Astrocyte (in vitro differentiated cells and primary cell): ENCODE measurements at places on chromosomes 7 and 10. TPM values are rescaled to one million over a fixed set of nuclear protein-coding genes. Genes with fewer than 3 reads are reported as not detected.
A peak's percentile ranks its signal among the peaks of the same experiment; 100 is the strongest.

ARHGAP21 gene
- total RNA-seq, result 91.5 and 107 TPM in 2 replicates

TRPV5 gene
- total RNA-seq, result not detected in 2 replicates

GBX1 gene
- total RNA-seq, result not detected in 2 replicates

VSTM2A gene
- 0.20 TPM in 1 of 2 replicates, not detected in the other for total RNA-seq

DNA sequence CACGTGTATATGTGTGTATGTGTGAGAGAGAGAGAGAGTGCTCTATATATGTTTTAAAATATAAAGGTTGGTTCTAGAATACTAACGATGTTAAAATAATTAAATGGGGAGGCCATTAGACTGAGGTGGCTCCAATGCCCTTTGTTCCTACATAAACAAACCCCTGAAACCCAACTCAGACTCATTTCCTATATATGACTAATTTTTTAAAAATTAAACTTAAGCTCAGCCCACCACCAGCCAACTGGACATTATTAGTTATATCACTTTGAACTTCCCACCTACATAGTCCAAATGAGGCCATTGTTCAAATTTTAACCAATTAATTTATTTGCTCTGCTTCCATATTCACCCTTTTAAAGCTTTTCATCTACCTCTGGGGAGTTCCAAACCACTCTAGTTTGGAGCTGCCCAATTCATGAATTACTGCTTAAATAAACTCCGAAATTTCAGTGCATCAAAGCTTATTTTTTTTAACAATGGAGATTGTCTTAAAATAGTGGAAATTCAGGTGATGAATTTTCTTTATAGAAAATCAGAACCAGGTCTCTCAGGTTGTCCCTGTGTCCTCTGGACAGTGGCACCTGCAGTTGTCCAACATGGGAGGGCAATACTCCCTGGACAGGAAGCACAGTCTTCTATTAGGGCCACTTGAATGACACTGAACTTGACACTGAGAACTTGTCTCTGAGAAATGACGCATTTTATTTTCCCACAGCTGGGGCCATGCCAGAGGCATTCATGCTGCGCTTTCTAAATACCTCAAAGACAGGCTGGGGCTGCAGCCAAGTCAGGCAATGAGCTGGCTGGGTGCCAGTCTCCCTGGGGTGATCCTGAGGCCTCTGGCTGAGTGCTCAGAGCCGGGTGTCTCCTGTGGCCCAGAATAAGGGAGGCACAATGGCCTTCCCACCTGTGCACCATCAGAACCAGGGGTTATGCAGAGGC, 109.5 kb upstream of the TMEM72 start:
- DNase-seq, result peak; percentile 99

- no peak for DNase-seq
These were observed 27.6 kb downstream of the ANKRD7 start for GRCh38 chr7:118252087-118252486.

- DNase-seq, result no peak
These were observed 177.4 kb downstream of the SFMBT2 start for GRCh38 chr10:7233259-7233991.

DNA sequence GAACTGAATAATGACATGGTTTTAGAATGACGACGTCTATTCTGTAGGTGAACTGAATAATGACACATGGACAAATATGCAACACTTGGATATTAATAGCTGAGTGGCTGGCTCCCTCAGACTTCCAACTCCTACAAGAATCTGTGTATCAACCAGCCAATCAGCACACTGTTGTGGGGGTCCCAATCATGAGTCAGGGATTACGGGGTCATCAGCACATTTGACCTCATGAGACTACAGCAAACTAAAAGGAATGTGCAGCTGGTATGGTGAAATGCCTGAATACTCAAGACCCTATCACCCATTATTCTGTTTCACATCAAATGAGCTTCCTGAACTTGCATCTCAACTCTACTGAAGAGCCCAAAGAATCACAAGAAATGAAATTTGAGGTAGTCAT, 192.5 kb downstream of the ANK3 start:
- DNase-seq, result no peak

GRCh38 chr10:127174866-127175265, 21.5 kb downstream of the INSYN2A start:
- DNase-seq, result no peak

GRCh38 chr7:3168869-3169268, 125.2 kb upstream of the CARD11 start:
- no peak for DNase-seq

DNA sequence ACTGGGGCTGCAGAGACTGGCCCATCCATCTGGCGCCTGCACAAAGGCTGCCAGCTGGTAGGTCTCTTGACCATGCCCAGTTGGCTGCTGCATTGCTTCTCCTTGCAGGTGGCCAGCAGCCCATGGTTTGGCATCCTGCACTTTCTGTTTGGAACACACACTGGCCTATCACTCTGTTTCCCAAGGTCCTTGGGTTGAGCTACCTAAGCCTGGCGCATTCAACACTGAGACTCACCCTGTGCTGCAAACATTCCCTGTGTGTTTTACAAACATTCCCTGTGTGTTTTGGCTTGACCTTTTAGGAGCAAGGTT, 55.5 kb downstream of the TACR2 start:
- DNase-seq, result no peak

GRCh38 chr10:20059084-20059835, 243.0 kb downstream of the PLXDC2 start:
- DNase-seq, result peak; percentile 68

GRCh38 chr7:33982425-33982786, 77.1 kb downstream of the BMPER start:
- DNase-seq, result peak; percentile 63

GRCh38 chr7:128201067-128201689, 39.9 kb upstream of the LEP start:
- DNase-seq, result no peak

DNA sequence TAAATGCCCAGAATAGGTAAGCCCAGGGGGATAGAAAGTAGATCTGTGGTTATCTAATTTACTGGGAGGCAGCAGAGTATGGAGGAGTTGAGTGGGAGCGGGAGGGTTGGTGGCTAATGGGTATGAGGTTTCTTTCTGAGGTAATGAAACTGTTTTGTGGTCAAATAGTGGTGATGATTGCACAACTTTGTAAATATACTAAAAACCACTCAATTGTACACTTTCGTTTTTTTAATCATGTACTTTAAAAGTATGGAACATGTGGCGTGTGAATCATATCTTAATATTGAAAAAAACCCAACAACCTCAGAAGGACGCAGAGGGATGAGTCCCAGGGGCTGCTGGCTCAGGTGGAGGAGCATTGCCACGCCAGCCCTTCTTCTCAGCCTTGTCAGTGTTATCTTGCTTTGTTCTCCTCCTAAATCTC, 118.1 kb downstream of the WDR11 start:
- peak; percentile 16 for DNase-seq

DNA sequence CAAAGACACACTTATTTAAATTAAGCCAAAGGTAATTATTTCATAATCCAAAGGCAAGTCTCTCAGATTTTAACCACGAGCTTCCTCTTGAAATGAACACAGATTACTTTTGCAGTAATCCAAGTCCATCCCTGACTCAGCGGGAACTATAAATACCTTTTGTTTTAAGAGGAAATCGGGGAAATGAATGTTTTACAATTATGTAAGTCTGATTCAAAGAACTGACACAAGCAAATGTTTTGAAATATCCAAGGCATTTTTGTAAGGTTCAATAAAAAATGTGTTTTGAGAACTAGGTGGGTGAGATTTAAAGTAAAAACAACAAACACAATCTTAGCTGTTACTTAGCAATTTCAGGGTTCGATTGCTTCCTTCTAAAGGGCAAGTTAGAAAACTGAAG, 179.8 kb upstream of the ASAH2 start:
- DNase-seq, result peak; percentile 68

GRCh38 chr10:69795242-69795934, 6.3 kb upstream of the COL13A1 start:
- no peak for DNase-seq

DNA sequence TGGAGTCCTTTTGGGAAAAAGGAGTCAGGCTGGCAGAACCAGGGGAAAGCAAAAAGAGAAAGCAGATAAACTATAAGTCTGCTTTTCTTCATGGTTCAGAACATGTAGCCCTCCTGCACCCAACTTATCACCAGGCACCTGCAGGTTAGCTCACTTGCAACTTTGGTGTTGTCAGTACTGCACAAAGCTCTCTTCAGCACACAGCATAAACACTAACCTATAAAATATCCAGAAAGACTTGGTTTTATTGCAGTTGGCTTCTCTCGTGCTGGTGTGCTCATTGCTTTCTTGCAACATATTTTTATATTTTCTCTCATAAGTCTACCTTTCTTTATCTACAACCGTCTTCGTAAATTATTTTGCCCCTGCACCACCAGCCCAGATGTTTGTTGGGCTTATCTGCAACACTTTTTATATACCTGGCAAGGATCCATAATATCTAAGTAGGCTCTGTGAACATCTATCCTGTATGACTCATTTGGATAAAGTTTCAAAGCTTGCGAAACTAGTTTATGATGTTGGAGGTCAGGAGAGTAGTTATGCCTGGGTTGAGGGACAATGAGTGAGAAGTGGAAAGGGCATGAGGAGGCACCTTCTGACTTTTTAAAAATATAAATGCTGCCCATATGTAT, 164.6 kb downstream of the ANKRD30A start:
- DNase-seq, result no peak

- DNase-seq, result no peak
These were observed 209.1 kb downstream of the PRPF18 start for GRCh38 chr10:13795653-13796555.

DNA sequence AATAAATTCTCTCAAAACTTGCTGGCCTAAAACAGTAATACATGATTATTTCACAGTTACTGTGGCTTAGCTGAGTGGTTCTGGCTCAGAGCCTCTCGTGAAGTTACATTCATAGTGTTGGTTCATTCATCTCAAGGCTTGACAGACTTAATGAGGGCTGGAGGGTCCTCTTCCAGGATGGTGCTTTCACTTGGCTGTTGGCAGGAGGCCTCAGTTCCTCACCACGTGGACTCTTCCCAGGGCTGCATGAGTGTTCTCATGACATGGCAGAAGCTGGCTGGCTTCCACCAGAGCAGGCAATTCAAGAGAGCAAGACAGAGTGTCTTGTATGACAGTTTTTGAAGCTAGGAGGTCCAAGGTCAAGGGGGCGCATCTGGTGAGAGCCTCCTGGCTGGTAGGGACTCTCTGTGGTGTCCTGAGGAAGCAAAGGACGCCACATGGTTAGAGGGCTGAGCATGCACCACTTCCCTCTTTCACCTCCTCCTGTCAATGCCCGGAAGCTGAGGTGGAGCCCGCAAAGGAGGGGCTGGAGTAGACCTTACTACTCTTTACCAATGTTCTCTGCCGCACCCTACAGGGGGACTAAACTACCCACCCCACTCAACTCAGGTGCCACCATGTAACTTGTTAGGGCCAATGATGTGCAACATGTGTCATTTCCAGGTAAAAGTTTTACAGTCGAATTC, 58.2 kb upstream of the YAE1 start:
- peak; percentile 57 for DNase-seq

DNA sequence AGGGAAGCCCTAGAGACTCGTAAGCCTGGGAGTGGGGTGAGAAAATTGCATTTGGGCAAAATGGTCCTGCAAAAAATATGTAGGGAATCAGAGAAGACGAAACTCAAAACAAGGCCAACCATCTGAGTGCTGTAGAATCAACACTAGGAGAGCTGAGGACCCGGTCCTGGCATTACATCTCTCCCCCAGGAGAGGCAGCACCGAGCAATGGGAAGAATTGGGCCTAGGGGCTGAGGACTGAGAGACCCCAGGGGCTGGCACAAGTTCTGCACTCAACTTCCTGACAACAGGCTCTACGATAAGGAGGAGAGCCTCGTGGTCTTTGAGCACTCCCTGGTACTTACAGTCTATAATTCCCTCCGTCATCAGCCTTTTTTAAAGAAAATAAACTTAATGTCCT, 47.6 kb downstream of the BPGM start:
- DNase-seq, result no peak

GRCh38 chr7:150507947-150508602, 6.6 kb upstream of the GIMAP7 start:
- no peak for DNase-seq

DNA sequence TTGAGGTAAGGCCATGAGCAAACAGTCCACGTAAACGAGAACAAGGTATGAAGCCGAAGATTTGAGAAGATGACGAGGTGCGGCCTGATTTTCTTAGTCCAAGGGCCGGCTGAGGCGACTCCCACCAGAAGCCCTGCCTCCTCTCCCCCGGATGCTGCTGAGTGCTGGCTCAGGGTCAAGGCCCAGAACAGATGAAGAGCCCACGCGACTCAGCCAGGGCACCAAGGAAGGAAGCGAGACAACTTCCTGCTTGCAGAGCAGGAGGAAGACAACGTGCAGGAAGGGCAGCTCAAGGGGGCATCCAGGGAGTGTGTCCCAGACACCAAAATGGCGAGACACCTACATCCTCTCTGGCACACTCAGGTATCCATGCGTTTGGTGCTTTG, 99.5 kb downstream of the CYTH3 start:
- DNase-seq, result no peak

DNA sequence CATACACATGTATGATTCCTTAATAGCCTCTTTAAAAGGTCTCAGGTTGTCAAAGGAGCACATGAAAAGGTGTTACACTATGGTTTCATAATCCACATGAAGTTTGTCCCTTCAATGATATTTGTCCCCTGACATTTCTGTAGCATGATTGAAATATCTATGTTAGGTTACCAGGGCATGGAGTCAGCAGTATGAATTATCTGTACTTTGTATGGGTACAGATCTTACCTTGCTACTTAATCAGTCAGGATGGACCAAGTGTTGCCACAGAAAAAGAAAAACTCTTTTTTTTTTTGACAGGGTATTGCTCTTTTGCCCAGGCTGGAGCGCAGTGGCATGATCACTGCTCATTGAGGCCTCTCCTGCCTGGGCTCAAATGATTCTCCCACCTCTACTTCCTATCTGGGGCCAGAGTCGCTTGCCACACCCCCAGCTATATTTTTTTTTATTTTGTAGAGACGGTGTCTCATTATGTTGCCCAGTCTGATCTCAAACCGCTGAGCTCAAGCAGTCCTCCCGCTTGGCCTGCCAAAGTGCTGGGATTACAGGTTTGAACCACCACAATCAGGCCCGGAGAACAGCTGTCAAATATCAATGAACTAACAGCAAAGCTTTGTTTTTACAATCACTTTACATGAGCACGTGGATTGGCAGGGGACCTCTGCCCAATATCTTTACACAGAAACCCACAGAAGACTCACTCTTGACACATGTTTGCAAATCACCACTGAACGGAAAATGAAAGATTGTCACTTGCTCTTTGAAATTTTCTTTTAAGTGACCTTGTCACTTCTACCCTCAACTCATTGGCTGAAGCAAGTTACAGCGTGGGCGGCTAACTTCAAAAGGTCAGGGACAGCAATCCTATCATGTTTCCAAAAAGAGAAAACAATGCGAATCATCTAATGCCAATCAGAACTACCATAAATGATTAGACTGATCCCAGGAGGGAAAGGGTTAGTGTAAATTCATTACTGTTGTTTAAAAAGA, 140.2 kb downstream of the PRKG1 start:
- no peak for DNase-seq

GRCh38 chr7:134599371-134599770, 47.3 kb upstream of the BPGM start:
- no peak for DNase-seq

GRCh38 chr7:77501192-77501515, 35.9 kb upstream of the PTPN12 start:
- no peak for DNase-seq
